ENCODE measurements at places on chromosomes 13 and 19. TPM values are rescaled to one million over a fixed set of nuclear protein-coding genes. Genes with fewer than 3 reads are reported as not detected.

LGALS4 gene
- total RNA-seq: not detected

SHC2 gene
- 0.54 TPM for total RNA-seq

KLK2 gene
- not detected for total RNA-seq

TMEM38A gene
- total RNA-seq: 5.1 TPM

SIGLEC8 gene
- total RNA-seq: not detected

LCP1 gene
- total RNA-seq: 11.7 TPM

SBK3 gene
- not detected for total RNA-seq

PGLYRP1 gene
- not detected for total RNA-seq

ERICH6B gene
- total RNA-seq: not detected

PSG5 gene
- total RNA-seq: 0.18 TPM

ICAM1 gene
- total RNA-seq: 97.0 TPM

TUBB4A gene
- total RNA-seq: not detected

ZNF607 gene
- total RNA-seq: 2.9 TPM

AP3D1 gene
- 111 TPM for total RNA-seq

FUZ gene
- 12.2 TPM for total RNA-seq

Data from cardiac atrium fibroblast (primary cell).